ENCODE measurements at places on chromosomes 1 and 21. TPM values are rescaled to one million over a fixed set of nuclear protein-coding genes. Genes with fewer than 3 reads are reported as not detected.
A peak's percentile ranks its signal among the peaks of the same experiment; 100 is the strongest.

HOOK1 gene
- 38.1 TPM for total RNA-seq

MAP3K21 gene
- total RNA-seq, result 14.1 TPM

DNA sequence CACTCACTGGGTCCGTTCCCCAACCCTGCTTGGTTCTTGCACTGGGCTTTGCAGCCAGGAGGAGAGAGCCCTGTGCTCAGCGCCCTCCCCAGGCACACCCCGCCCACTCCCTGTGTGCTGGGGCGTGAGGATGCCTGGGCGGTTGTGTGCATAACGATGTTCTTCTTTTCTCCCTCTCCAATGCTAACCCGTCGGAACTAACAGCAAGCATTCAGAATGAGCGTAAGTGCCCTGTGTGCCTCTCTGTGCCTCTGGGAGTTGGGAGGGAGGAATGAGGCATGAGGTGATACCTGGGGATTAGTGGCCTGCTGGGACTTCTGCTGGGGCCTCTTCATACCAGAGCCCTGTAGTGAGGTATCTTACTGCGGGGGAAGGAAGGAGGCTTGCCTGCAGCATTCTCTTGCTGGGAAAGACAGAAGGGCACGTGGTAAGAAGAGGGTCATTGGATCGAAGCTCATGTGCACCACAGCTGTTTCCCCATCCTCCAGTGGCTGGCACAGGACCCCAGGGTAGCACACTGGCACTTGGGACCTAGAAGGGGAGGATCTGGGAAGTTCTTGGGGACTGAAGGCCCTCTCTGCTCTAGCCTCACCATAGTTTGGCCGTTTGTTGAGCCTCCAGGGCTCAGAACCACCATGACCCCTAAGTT is 79.8 kb downstream of the NFASC start:
- no peak for DNase-seq

GRCh38 chr1:15886611-15887167 is 39.2 kb downstream of the SPEN start:
- no peak for DNase-seq

- peak; percentile 35 for DNase-seq
Measured at GRCh38 chr1:29457496-29458368, 221.4 kb downstream of the PTPRU start.

DNA sequence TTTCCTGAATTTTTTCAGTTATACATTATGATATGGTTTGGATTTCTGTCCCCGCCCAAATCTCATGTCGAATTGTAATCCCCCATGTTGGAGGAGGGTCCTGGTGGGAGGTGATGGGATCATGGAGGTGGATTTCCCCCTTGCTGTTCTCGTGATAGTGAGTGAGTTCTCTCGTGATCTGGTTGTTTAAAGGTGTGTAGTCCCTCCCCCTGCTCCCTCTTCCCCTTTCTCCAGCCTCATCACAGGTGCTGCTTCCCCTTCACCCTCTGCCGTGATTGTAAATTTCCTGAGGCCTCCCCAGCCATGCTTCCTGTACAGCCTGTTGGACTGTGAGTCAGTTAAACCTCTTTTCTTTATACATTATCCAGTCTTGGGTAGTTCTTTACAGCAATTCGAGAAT is 93.2 kb upstream of the HNRNPU start:
- DNase-seq, result no peak
